Left lobe of liver (tissue), 2 donors: ENCODE measurements at places on chromosomes 13 and 19. TPM values are rescaled to one million over a fixed set of nuclear protein-coding genes. Genes with fewer than 3 reads are reported as not detected.

The GJB6 gene
- total RNA-seq: not detected

The ZNF571 gene
- 1.4 TPM for total RNA-seq

The CCDC124 gene
- 31.6 TPM for total RNA-seq

The CHAF1A gene
- total RNA-seq: 3.3 TPM

The GPC6 gene
- total RNA-seq: 15.6 TPM

The CCL25 gene
- total RNA-seq: 0.30 TPM

The NCR1 gene
- total RNA-seq: 0.10 TPM

The RINL gene
- total RNA-seq: 5.6 TPM

The MYH14 gene
- 70.5 TPM for total RNA-seq

The OR4F17 gene
- not detected for total RNA-seq

The AP2S1 gene
- 89.1 TPM for total RNA-seq

The FDX2 gene
- total RNA-seq: 11.0 TPM

The MEDAG gene
- 0.18 TPM for total RNA-seq

The RASGRP4 gene
- 1.0 TPM for total RNA-seq

The ASF1B gene
- total RNA-seq: 0.45 TPM

The PEAK3 gene
- 0.28 TPM for total RNA-seq

The ENOX1 gene
- 0.18 TPM for total RNA-seq

The INSR gene
- 96.4 TPM for total RNA-seq

The SBK2 gene
- total RNA-seq: not detected

The IGFL1 gene
- not detected for total RNA-seq

The LGI4 gene
- total RNA-seq: 1.9 TPM

The F2RL3 gene
- total RNA-seq: 0.15 TPM

The NUMBL gene
- total RNA-seq: 21.7 TPM

The ETV2 gene
- 0.48 TPM for total RNA-seq

The CERS1 gene
- total RNA-seq: 0.08 TPM

The PTH2 gene
- not detected for total RNA-seq

The IFI30 gene
- 57.6 TPM for total RNA-seq

The KRI1 gene
- 10.4 TPM for total RNA-seq

The SH2D3A gene
- total RNA-seq: 1.1 TPM

The N4BP2L1 gene
- 45.9 TPM for total RNA-seq

The TMEM145 gene
- not detected for total RNA-seq

The SLC44A2 gene
- 12.9 TPM for total RNA-seq

The PALM3 gene
- total RNA-seq: 42.7 TPM

The FPR2 gene
- total RNA-seq: 0.73 TPM

The C5AR2 gene
- 2.2 TPM for total RNA-seq
